DMS 273 treated with DMSO at 0.1 percent for 48 hours (cell line): ENCODE measurements at places on chromosomes 1 and 21.
A peak's percentile ranks its signal among the peaks of the same experiment; 100 is the strongest.

- no peak for DNase-seq
These were observed 131.0 kb upstream of the HMCN1 start for GRCh38 chr1:185603158-185603557.

DNA sequence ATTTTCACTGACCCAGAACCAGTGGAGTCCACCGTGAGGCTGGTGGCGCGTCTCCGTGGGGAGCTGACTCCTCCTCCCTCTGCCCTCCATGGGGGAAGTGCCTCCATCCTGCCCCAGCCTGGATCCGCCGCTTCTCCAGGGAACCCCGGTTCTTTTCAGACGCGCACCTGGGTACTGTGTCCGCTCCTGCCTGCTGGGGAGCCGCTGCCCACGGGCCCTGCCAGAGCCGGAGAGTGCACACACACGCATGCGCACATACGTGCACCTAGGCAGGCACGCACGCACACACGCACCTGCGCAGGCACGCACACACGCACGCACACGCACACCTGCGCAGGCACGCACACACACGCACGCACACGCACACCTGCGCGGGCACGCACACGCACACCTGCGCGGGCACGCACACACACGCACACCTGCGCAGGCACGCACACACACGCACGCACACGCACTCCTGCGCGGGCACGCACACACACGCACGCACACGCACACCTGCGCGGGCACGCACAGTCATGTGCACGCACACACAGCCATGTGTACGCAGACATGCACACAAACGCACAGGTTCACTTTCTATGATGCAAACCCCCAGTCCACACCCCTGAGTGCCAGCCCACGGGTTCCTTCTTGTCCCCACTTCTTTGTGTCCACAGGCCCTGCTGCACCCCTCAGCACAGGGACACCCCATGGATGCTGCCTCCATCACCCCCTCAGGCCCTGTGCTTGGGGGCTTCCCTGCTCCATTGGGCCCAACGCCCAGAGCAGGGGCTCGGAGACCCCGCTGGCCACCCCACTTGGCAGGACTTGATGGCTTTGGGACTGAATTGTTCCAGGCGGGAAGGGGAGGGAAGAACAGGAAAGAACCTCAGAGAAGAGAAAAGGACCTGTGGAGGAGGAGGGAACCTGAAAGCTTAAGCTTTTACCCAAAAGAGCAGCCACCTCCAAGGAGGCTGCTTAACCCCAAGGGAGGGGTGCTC, 42.7 kb downstream of the MORN1 start:
- DNase-seq, result no peak

GRCh38 chr1:166080277-166080966, 86.4 kb downstream of the FAM78B start:
- no peak for DNase-seq

- no peak for DNase-seq
These were observed 71.5 kb downstream of the UMODL1 start for GRCh38 chr21:42142627-42143026.

DNA sequence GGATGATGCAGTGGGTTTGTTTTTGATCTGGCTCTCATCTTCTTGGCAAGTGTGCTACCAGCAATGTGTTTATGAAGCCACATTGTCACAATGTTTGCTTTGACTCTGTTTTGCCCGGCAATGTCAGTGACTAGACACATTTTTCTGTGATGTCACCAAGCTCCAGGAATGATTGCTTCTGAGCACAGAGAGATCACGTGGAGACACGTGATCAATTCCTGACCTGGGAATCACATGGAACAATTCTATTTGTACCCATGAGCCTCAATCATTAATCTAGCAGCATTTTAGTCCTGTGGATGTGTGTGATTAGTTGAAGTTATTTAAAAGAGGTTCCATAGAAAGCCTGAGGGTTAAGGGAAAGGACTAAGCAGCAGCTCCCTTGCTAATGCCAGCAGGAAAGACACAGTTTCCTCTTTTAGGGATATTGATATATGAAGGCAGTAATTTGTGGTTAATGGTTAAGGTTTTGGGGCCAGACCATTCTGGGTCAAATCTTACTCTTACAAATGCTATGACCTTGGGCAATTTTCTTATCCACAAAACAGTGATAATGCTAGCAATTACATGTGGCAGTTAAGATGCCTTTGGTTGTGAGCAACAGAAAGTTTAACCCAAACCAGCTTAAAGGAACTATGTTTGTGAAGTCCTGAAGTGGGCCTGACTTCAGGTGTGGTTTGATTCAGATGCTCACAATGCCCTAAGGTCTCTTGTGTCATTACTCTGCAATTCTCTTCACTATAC, 59.0 kb downstream of the FASLG start:
- DNase-seq, result no peak

- DNase-seq, result no peak
These were observed 68.7 kb upstream of the ADGRL2 start for GRCh38 chr1:81731989-81732388.

- DNase-seq, result no peak
These were observed 17.4 kb upstream of the CCN1 start for GRCh38 chr1:85563139-85563538.

- DNase-seq, result peak; percentile 38
These were observed 1.0 kb downstream of the DDAH1 start for GRCh38 chr1:85463731-85464496.

- DNase-seq, result no peak
These were observed 2.8 kb upstream of the LIX1L start for GRCh38 chr1:145960468-145961108.

GRCh38 chr1:218823291-218823900, 350.3 kb upstream of the LYPLAL1 start:
- no peak for DNase-seq

- no peak for DNase-seq
These were observed 85.7 kb downstream of the ITPKB start for GRCh38 chr1:226653311-226653921.

DNA sequence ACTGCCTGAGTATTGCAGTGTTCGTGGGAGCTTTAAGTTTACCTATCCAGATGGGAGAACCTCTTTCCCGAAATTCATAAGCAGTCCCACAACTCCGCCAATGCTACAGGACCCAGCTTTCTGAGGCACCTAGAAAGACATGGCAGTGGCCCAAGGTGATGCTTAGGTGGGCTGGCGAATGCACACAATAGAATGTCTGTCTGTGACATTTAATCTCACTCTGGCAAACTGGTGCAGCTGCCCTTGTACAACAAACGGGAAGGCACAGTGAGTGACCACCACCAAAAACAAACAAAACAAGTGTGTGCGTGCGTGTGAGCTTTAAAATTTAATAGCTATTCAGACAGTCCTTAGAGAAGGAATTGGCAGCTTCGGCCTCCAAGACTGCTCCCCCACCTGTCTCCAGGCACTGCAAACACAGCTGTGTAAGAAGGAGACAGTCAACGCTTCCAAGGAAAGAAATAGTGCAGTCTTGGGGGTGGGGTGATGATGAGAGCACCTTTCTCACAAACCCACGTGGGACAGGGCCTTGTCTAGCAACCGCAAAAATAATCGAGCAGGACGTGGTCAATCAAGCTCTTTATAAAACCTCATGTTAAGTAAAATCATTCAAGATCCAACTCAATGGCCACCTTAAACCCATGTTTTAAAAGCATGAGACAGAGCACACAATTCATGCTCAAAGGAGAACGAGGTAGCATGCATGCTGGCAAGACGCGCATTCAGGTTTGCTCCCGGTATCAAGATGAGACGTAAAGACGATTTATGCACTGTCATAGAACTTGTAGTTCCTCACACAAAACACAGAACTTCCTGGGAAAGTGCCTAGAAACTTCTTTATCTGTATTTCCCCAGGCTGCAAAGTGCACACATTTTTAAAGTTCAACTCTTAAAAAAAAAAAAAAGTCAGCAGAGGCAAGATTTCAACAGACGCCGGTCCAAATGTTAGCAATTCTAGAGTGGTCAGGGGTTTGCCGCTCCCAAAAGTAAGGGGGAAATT, 84.1 kb downstream of the TM2D1 start:
- no peak for DNase-seq

- DNase-seq, result no peak
These were observed 20.6 kb downstream of the ADORA1 start for GRCh38 chr1:203148127-203148526.

DNA sequence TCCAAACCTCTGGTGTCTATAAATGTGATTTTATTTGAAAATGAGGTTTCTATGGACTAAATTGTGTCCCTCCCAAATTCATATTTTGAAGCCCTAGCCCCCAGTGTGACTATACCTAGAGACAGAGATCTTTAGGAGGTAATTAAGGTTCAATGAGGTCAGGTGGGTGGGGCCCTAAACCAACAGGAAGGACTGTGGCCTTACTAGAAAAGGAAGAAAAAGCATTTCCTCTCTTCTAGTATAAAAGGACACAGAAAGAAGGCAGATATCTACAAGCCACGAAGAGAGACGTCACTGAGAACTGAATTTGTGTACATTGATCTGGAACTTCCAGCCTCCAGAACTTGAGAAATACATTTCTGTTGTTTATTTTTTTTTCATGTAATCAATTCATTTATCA, 123.1 kb upstream of the RUNX1 start:
- no peak for DNase-seq

DNA sequence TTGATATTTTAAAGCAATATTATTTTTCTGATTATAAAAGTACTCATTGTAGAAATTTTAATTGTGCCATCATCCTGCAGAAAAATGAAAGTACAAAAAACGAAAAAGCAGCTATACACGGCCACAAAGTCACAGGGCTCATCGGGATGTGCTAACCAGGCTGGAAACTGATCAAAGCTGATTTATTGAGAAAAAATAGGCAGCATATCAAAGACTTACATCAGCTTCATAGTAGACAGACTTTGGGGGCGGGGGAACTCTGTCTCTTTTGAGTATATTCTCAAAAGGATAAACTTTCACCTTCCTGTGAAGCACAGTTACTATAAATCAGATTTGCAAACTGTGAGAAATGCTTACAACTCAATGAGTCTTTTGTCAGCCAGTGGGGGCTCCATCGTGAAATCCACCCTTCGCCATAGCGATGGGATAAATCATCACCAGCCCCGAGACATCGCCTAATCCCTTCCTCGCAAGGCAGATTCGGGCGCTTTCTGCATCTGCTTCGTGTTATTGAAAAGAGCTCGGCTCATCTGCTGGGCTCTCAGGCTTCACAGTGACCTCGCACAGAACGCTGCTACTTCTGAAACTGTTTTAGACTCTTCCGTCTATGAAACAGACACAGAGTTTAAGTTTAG, 69.2 kb upstream of the ERG start:
- no peak for DNase-seq

DNA sequence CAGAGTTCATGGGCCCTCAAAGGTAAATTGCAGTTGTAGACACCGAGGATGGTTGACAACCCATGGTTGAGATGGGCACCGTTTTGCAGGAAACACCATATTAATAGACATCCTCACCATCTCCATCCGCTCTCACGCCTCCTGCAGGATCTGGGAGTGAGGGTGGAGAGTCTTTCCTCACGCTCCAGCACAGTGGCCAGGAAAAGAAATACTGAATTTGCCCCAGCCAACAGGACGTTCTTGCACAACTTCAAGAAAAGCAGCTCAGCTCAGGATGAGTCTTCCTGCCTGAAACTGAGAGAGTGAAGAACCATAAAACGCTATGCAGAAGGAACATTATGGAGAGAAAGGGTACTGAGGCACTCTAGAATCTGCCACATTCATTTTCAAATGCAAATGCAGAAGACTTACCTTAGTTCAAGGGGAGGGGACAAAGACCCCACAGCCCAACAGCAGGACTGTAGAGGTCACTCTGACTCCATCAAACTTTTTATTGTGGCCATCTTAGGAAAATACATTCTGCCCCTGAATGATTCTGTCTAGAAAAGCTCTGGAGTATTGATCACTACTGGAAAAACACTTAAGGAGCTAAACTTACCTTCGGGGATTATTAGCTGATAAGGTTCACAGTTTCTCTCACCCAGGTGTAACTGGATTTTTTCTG, 9.3 kb downstream of the SLAMF8 start:
- no peak for DNase-seq

GRCh38 chr1:147837964-147838292, 64.7 kb upstream of the GJA8 start:
- DNase-seq, result no peak

DNA sequence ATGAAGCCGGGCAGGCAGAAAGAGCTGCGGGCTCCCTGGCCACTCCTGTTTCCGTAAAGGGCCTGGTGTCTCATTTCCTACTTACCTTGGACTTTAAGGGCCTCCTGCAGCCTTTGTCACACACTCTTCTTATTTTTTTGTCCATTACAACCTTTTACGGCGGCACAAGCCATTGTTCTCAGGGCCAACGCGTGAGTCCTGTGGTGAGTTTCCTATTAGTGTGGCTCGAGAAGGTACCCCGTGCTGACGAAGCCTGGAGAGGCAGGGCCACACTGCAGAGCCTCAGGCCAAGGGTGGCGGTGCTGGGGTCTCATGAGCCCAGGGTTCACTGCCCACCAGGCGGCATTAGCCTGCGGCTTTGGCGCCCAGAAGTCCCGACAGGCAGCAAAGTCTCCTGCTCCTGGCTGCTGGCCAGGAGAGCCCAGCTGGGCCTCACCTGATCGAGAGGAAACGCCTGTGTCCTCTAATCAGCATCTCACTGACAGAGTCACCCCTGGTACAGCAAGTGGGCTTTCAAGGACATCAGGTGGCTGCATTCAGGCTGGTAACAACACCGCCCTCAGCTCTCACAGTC, 62.0 kb downstream of the SIK1 start:
- no peak for DNase-seq

- no peak for DNase-seq
These were observed 708 bp downstream of the PRDM2 start for GRCh38 chr1:13700521-13701270.

GRCh38 chr1:39609618-39610331, 29.7 kb downstream of the HEYL start:
- no peak for DNase-seq

- no peak for DNase-seq
These were observed 25.7 kb upstream of the SLC19A2 start for GRCh38 chr1:169511316-169512005.

DNA sequence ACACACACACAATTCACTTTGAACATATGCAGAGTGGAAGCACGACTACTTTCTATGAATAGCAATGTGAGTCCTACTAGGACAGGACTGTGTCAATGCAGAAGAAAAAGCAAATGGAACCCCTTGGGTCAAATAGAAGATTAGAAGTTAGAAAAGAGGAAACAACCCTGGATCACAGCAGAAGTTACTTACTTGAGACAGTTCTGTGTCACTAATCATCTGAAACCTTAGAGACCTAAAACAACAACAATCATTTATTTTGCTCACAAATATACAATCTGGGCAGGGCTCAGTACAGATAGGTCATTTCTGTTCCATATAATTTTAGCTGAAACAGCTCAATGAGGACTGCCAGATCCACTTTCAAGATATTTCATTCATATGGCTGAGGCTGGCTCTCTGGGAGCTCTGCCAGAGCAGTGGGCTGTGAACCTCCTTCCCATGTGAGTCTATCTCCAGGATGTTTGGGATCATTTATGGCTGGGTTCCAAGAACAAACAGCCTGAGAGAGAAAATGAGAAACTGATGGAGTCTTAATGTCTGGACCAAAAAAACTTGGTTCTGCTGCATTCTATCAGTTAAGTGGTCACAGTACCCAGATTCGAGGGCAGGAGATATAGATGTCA, 42.5 kb upstream of the IL10 start:
- no peak for DNase-seq

GRCh38 chr1:160907976-160908375, 23.0 kb upstream of the ITLN1 start:
- DNase-seq, result no peak

GRCh38 chr1:43975249-43975961, 645 bp downstream of the ATP6V0B start:
- DNase-seq, result no peak
